ENCODE measurements at places on chromosomes 7 and 10.

DNA sequence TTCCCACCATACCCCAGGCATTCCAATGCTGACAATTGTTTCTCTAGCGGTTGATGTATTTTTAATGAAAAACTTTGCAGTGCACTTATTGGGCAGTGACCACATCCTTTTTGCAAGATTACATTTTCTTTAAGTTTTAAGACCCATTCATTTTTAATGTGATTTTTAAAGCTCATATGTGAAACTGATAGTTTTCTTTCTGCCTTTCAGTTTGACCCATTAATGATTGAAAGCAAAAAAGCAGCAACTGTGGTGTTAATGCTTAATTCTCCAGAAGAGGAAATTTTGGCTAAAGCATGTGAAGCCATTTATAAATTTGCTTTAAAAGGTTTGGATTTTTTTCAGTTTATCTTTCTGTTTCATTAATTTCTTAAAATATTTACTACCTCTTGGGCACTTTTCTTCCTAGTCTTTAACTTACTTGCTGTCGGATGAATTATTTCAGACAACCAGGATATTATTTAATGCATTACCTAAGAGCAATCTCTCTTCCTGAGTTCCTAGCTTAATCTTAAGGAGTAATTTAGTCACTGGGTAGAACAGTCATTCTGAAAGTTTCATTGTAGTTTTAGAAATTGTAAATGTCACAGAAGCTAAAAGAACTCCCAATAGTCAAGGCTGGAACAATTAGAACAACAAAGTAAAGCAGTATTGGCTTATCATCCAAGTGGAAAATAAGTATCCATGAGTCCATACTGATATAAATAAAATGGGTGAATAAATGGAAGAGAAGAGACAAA lies 18.3 kb downstream of the ARMC3 start:
- no peak overlapping the region for H3K4me3 ChIP-seq
- H3K27me3 ChIP-seq: peaks cover 2% of the 10 kb centered on the region
- no peak overlapping the region for H3K27ac ChIP-seq
- peaks cover 5% of the 10 kb centered on the region for H3K4me1 ChIP-seq
- no peak for DNase-seq

GRCh38 chr10:81213370-81213769 lies 661.6 kb upstream of the NRG3 start:
- H3K27me3 ChIP-seq: no peaks in the 10 kb centered on the region
- no peak overlapping the region for H3K4me3 ChIP-seq
- no peaks in the 10 kb centered on the region for H3K36me3 ChIP-seq
- H3K4me1 ChIP-seq: no peaks in the 10 kb centered on the region

- no peaks in the 10 kb centered on the region for H3K4me1 ChIP-seq
- no peak overlapping the region for H3K4me3 ChIP-seq
- peaks cover 2% of the 10 kb centered on the region for H3K27me3 ChIP-seq
- H3K36me3 ChIP-seq: no peaks in the 10 kb centered on the region
These were observed 44.0 kb upstream of the COL1A2 start for GRCh38 chr7:94350734-94351133.

- peaks cover 9% of the 10 kb centered on the region for H3K27me3 ChIP-seq
- H3K27ac ChIP-seq: no peak overlapping the region
- H3K36me3 ChIP-seq: no peaks in the 10 kb centered on the region
- no peak overlapping the region for H3K4me3 ChIP-seq
- peaks cover 15% of the 10 kb centered on the region for H3K4me1 ChIP-seq
- no peak for DNase-seq
These were observed 2.0 kb upstream of the NRAP start for GRCh38 chr10:113665806-113666354.

- H3K27ac ChIP-seq: no peak overlapping the region
- no peaks in the 10 kb centered on the region for H3K27me3 ChIP-seq
- H3K36me3 ChIP-seq: peaks cover 2% of the 10 kb centered on the region
- DNase-seq: no peak
- H3K4me1 ChIP-seq: peaks cover 26% of the 10 kb centered on the region
- no peak overlapping the region for H3K4me3 ChIP-seq
These were observed 353.4 kb upstream of the GALNT17 start for GRCh38 chr7:70778585-70778984.

GRCh38 chr7:94998266-94999068 lies 91.1 kb downstream of the PPP1R9A start:
- H3K4me1 ChIP-seq: no peaks in the 10 kb centered on the region
- H3K4me3 ChIP-seq: no peak overlapping the region
- no peaks in the 10 kb centered on the region for H3K27me3 ChIP-seq
- no peak overlapping the region for H3K27ac ChIP-seq
- H3K36me3 ChIP-seq: no peaks in the 10 kb centered on the region

- no peaks in the 10 kb centered on the region for H3K36me3 ChIP-seq
- H3K4me3 ChIP-seq: no peak overlapping the region
- no peak for DNase-seq
- no peaks in the 10 kb centered on the region for H3K4me1 ChIP-seq
- H3K27me3 ChIP-seq: peaks cover 34% of the 10 kb centered on the region
These were observed 594 bp downstream of the CNNM1 start for GRCh38 chr10:99329554-99330346.

DNA sequence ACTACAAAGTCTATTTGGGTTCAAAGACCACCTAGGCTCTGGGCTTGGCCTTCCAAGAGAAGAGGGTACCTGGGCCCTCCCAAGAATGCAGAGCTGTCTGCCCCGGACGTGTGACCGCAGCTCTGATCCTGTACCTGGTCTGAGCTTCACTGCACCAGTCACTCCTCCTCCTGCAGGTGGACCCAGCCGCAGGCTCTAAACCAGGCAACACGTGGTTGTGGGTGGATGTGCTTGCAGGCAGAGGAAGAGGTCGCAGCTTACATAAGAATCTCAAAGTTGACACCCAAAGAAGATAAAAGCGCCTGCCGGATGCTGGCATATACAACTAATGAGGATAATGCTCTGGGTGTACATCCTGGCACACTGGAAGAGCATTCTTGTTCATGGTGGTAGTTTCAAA lies 9.4 kb upstream of the PFKP start:
- peaks cover 25% of the 10 kb centered on the region for H3K27me3 ChIP-seq
- DNase-seq: no peak
- H3K4me3 ChIP-seq: no peak overlapping the region
- peaks cover 8% of the 10 kb centered on the region for H3K4me1 ChIP-seq
- no peak overlapping the region for H3K27ac ChIP-seq

DNA sequence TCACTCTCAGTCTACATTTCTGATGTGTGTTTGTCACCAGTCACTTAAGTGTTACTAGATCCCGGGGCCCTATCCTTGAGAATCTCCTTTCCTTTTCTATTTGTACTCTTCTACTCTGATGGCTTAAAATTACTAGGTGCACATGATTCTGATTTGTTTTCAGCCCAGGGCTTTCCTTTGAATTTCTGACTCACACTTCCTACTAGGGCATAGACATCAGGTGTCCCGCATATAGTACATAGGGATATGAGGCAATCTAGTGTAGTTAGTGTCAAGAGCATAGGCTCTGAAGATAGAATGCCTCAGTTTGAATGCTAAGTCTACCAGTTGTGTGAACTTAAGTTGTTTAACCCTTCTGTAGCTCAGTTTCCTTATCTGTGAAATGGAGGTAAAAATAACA lies 49.4 kb upstream of the LRRN3 start:
- no peaks in the 10 kb centered on the region for H3K27me3 ChIP-seq
- no peak for DNase-seq
- H3K36me3 ChIP-seq: peaks cover 7% of the 10 kb centered on the region
- H3K4me3 ChIP-seq: no peak overlapping the region
- peaks cover 25% of the 10 kb centered on the region for H3K4me1 ChIP-seq

DNA sequence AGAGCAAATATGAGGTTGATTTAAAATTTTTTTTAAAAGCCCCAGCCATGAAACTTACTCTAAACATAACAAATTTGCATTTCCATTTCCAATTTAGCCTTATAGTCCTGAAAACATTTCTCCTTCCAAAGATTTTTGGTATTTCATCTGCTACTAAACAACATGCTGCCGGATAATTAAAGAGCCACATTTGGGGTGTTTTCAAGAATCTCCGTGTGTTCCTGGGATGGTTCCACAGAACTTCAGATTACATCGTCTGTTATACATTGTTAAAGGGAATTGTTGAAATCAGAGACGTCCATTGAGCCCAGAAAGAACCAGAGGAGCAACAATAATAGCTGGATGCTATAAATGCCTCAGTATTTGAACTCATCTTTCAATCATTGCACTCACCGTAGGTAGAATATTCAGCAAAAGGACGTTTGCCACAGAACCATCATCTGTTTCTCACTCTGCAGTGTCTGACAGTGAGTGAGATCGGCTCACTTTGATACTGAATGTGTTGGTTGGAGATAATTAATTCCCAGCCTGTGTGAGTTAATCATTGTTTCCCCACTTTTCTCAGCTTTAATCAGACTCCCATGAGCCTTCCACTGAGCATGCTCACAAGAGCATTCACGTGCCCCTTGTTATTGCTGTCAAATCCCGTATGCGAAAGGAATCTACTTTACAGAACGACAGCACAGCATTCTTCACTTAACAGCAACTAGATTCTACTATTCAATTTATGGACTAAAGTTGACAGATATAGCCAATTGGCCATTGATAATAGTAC lies 128.4 kb upstream of the PALS2 start:
- peaks cover 12% of the 10 kb centered on the region for H3K4me1 ChIP-seq
- no peak for DNase-seq
- H3K36me3 ChIP-seq: no peaks in the 10 kb centered on the region
- H3K4me3 ChIP-seq: no peak overlapping the region

GRCh38 chr10:69650589-69651261 lies 20.7 kb downstream of the FAM241B start:
- no peak overlapping the region for H3K27ac ChIP-seq
- peak; percentile 10 for DNase-seq
- no peaks in the 10 kb centered on the region for H3K36me3 ChIP-seq
- peaks cover 19% of the 10 kb centered on the region for H3K4me1 ChIP-seq

GRCh38 chr7:71300603-71301002 lies 168.7 kb downstream of the GALNT17 start:
- no peak for DNase-seq
- no peaks in the 10 kb centered on the region for H3K4me1 ChIP-seq
- no peaks in the 10 kb centered on the region for H3K36me3 ChIP-seq
- no peak overlapping the region for H3K27ac ChIP-seq

- no peak for DNase-seq
- H3K36me3 ChIP-seq: no peaks in the 10 kb centered on the region
- peaks cover 11% of the 10 kb centered on the region for H3K27me3 ChIP-seq
- H3K4me3 ChIP-seq: no peak overlapping the region
These were observed 44.7 kb upstream of the TRUB1 start for GRCh38 chr10:114893251-114893650.

- H3K27me3 ChIP-seq: peaks cover 18% of the 10 kb centered on the region
- H3K4me1 ChIP-seq: peaks cover 8% of the 10 kb centered on the region
- no peak overlapping the region for H3K27ac ChIP-seq
- H3K4me3 ChIP-seq: peak overlapping the region; percentile 61
- H3K36me3 ChIP-seq: no peaks in the 10 kb centered on the region
- DNase-seq: peak; percentile 41
These were observed 9.9 kb downstream of the NYAP1 start for GRCh38 chr7:100493476-100494264.

GRCh38 chr7:40870108-40870507 lies 735.3 kb downstream of the SUGCT start:
- no peak overlapping the region for H3K27ac ChIP-seq
- no peaks in the 10 kb centered on the region for H3K4me1 ChIP-seq
- H3K36me3 ChIP-seq: no peaks in the 10 kb centered on the region
- no peak for DNase-seq
- no peak overlapping the region for H3K4me3 ChIP-seq

- H3K27me3 ChIP-seq: peaks cover 3% of the 10 kb centered on the region
- no peaks in the 10 kb centered on the region for H3K36me3 ChIP-seq
- no peak overlapping the region for H3K4me3 ChIP-seq
- DNase-seq: no peak
- H3K27ac ChIP-seq: no peak overlapping the region
These were observed 64.4 kb downstream of the NPTX2 start for GRCh38 chr7:98681511-98681910.

GRCh38 chr7:148265896-148266295 lies 324.7 kb upstream of the C7orf33 start:
- H3K27ac ChIP-seq: no peak overlapping the region
- DNase-seq: no peak
- peaks cover 7% of the 10 kb centered on the region for H3K27me3 ChIP-seq
- H3K4me1 ChIP-seq: peaks cover 8% of the 10 kb centered on the region
- no peaks in the 10 kb centered on the region for H3K36me3 ChIP-seq
- no peak overlapping the region for H3K4me3 ChIP-seq

GRCh38 chr7:110898516-110898915 lies 192.4 kb upstream of the LRRN3 start:
- H3K4me3 ChIP-seq: no peak overlapping the region
- peaks cover 17% of the 10 kb centered on the region for H3K36me3 ChIP-seq
- no peak for DNase-seq
- H3K27ac ChIP-seq: no peak overlapping the region
- no peaks in the 10 kb centered on the region for H3K4me1 ChIP-seq

- no peak for DNase-seq
- H3K4me3 ChIP-seq: no peak overlapping the region
- no peak overlapping the region for H3K27ac ChIP-seq
- H3K4me1 ChIP-seq: no peaks in the 10 kb centered on the region
- H3K36me3 ChIP-seq: peaks cover 56% of the 10 kb centered on the region
These were observed 26.6 kb downstream of the POLR3A start for GRCh38 chr10:78002541-78003288.

DNA sequence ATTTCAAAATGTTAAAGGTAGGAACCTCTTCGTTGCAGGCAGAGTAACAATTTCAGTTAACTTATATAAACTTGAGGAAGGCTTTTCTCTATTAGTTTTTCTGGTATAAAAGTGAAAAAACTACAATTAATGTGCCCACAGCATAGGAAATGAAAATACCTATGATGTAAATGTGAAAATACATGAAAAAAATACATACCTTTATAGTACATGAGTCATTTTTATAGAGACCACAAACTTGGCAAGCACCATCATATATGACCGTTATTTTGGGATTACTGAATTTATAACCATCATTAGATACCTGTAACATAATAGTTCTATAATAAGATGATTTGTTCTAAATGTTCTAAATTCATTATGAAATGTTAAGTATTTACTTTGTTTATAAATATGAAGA lies 42.7 kb downstream of the VWDE start:
- H3K27me3 ChIP-seq: no peaks in the 10 kb centered on the region
- H3K36me3 ChIP-seq: no peaks in the 10 kb centered on the region
- no peak for DNase-seq
- no peaks in the 10 kb centered on the region for H3K4me1 ChIP-seq

DNA sequence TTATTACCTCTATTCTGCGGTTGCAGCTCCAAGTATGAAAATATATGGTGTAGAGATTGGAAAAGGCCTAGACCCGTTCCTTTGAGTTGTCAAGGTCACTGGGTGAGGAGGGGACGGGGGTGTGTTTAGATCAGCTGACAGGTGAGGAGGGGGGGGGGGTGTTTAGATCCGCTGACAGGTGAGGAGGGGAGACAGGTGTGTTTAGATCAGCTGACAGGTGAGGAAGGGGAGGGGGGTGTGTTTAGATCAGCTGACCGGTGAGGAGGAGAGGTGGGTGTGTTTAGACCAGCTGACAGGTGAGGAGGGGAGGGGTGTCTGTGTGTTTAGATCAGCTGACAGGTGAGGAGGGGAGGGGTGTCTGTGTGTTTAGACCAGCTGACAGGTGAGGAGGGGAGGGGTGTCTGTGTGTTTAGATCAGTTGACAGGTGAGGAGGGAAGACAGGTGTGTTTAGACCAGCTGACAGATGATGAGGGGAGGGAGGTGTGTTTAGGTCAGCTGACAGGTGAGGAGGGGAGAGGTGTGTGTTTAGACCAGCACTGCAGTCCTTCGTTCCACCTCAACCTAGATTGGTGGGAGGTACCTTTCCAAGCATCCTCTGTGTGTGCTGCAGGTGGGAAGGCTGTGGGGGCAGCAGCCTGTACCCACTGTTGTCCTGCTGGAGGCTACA lies 655.0 kb upstream of the ADARB2 start:
- H3K36me3 ChIP-seq: no peaks in the 10 kb centered on the region
- no peak overlapping the region for H3K27ac ChIP-seq
- H3K4me3 ChIP-seq: no peak overlapping the region
- no peaks in the 10 kb centered on the region for H3K27me3 ChIP-seq
- DNase-seq: no peak
